Karpas-422 (cell line): ENCODE measurements at places on chromosomes 2 and 18.

DNA sequence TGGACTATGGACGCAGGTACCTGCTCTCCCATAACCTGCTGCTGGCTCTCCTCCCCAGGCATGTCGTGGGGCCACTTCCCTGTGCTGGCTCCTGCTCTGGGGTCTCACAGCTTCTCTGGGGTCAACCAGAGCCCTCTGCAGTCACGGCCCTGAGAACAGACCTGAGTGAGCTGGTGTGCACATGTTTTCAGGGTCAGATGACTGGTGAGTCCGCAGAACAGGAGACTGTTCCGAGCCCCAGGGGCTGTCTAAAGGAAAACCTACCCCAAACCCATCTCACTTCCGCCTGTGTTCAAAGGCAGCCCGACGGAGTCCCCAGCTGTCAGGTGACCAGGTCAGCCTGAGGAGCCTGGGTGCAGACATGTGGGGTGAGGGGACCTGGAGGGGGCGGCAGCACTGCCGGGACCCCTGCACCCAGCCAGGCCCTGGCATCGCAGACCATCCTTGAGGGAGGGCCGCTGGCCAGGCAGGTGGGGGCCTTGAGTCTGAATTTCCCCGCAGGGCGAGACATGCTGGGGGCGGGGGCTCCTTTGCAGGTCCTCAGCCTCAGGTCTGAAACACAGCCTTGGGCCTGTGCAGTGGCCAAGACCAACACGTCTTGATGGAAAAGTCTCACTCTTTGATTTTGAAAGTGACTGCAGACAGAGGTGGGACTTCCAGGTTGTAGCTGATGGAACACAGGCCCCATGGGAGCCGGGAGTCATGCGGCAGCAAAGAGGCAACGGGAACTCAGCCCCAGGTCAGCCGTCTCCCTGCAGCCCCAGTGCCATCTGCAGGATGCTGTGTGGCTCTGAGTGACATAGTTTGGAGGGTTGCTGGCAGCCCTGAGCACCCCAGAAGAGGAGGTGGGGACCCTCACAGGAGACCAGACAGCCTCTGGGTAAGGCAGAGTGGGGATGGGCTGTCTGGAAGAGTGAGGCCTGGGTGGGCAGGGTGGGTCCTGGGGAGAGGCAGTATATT is 65.3 kb downstream of the TWIST2 start:
- DNase-seq = no peak

GRCh38 chr18:26634631-26635030 is 86.3 kb upstream of the KCTD1 start:
- DNase-seq = no peak

DNA sequence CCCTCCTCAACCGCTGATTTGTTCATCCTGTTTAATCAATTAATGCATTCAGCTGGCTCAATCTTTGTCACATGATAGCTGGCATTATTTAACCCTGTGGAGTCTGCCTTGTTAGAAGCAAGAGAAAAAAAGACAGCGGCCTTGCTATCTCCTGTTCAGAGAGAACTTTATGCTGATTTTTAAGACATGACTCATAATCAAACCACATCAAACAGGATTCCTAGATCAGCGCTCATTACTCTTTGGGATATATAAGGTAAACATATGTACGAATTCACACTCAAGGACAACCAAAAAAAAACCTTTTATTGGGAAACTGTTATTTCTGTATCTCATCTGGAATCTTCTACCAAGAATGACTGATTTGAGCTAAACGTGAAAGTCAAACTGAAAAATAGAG is 195.1 kb downstream of the C1D start:
- DNase-seq = no peak

DNA sequence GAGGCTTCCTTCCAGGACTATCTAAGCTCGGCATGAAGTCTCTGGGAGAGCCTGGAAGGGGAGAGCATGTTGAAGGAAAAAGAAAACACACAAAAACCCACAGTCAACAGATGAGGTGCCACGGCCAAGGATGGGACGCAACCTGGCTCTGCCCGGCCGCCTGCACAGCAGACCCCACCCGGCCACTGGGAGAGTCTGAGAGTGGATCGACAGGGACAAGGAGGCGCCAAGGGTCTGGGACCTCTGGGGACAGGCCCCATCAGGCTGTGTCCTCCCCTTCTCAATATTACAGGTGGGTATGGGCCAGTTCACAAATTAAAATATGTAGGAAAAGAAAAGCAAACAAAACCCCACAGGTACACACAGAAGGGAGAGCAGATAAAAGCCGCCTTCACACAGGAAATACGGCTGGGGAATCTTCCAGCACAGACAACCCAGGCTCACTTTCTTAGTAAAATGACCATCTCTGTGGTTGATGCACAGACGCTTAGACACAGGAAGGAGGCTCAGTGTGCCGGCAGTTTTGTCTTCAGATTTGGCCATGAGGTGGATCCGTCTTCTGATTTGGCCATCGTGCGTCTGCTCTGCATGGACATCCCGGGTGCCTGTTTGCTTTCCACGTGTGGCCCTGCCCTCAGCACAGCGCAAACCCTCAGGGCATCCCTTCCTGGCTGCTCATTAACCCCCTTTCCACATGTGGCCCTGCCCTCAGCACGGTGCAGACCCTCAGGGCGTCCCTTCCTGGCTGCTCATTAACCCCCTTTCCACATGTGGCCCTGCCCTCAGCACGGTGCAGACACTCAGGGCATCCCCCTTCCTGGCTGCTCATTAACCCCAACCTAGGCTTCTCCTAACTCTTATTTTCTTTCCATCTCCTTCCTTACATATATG is 138.4 kb downstream of the EIPR1 start:
- DNase-seq = no peak

DNA sequence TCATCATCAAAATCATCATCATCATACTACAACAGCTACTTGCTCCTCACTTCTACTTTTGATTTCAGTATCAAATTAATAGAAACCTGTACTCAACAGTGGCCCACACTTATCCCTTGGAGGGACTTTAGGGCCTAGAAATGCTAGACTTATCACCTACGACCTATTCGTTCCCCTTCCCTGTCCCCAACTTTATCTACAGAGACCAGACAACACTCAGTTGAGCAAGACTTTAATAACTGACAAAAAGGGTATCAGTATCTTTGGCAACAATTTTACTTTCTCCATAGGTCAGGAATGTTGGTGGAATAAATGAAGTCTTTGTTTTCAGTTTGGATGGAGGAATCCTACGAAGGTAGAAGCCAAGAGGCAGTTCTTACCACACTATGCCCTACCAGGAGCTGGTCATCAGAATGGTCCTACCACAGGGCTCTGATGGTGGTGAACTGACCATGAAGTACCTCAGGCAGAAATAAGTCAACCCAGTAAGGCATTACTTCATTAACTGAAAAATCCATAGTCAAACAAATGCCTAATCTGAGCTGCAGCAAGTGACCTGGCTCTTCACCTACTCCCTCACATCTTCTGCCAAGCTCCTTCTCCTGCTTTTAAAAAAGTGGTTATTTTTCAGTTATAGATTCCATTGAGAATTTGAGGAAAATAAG is 26.6 kb downstream of the MBD2 start:
- no peak for DNase-seq

- no peak for DNase-seq
Measured at GRCh38 chr2:48098539-48098938, 192.2 kb upstream of the FBXO11 start.

- DNase-seq = no peak
Measured at GRCh38 chr2:121210691-121211090, 74.3 kb downstream of the TFCP2L1 start.

DNA sequence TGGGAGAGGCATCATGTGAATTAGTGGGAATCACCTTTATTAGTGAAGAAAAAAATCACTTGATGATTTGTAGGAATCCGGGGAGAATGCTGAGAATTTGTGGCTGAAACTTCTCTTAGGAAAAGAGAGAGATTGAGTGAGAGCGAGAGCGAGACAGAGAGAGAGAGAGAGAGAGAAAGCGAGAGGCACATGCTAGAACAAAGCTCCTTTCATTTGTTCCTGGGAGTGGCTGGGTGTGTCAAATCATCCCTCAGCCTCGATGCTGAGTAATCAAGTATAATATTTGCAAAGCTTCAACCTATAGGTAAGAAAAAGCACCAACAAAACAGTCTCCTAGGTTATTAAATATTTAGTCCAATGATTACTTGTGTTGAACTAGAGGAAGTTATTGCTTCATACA is 4.4 kb upstream of the SERPINB5 start:
- DNase-seq = no peak

GRCh38 chr2:8615252-8615575 is 66.6 kb upstream of the ID2 start:
- DNase-seq = no peak

DNA sequence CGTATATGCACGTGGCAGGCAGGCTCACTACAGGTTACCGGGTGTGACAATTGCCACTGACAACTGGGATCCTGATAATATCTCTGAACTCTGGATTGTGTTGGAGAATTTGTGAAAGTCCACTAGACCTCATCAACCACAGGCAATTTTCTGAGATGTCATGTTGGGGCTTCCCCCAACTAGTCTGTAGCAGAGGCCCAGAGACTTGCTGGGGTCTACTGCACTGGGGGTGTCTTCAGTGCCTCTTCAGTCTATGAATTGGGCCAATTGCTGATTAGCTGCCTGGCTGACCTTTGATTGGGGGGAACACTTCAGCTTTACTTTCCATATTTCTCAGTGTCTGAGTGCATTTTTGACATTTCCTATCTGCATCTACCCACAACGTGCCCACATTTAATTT is 201.5 kb downstream of the MTX2 start:
- no peak for DNase-seq

DNA sequence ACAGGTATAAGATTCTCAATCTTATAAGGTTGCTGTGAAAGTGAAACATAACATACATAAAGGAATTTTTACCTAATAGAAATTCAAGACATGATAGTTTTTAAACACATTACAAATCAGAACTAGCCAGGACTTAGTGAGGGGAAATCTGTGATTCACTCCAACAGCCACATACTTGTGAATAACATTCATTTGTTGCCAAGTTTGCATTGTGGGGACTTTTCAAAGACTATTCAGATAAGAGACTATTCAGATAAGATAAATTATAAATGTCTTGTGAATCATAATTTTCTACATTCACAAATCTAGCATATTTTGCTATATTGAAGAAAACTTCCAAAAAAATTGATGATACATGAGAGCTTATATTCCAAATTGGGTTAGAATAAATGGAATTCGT is 345.3 kb upstream of the CDH20 start:
- no peak for DNase-seq

- peak; percentile 73 for DNase-seq
Measured at GRCh38 chr2:205563646-205564045, 118.7 kb upstream of the NRP2 start.

DNA sequence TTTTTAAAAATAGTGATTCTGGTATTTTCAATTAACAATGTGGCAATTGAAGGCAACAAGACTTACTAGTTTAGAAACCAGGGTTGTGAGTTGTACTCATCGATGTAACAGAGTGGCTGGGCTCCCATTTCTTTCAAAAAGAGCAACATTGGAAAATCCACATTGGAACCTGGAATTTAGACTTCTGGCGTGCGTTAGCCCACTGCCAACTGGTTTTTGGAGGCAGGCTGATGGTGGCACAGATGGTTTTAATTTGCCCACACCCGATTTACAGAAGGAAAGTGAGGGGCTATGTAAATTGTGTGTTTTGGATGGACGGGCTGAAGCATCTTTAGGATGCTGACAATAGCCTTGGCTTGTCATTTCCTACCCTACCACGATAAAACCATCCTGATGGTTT is 66.3 kb downstream of the TRPM8 start:
- DNase-seq = no peak

GRCh38 chr2:147538088-147538487 is 306.7 kb upstream of the ACVR2A start:
- DNase-seq = no peak

DNA sequence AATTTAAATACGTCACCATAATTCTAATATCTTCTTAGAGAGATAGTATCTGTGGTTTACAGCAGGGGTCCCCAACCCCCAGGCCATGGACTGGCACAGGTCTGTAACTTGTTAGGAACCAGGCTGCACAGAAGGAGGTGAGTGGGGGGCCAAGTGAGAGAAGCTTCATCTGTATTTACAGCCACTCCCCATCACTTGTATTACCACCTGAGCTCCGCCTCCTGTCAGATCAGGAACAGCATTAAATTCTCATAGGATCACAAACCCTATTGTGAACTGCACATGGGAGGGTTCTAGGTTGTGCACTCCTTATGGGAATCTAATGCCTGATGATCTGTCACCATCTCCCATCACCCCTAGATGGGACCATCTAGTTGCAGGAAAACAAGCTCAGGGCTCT is 282.6 kb downstream of the ICOS start:
- no peak for DNase-seq

GRCh38 chr2:7599462-7600258 is 682.4 kb downstream of the RNF144A start:
- no peak for DNase-seq

GRCh38 chr2:10566018-10566417 is 117.9 kb upstream of the ODC1 start:
- no peak for DNase-seq

DNA sequence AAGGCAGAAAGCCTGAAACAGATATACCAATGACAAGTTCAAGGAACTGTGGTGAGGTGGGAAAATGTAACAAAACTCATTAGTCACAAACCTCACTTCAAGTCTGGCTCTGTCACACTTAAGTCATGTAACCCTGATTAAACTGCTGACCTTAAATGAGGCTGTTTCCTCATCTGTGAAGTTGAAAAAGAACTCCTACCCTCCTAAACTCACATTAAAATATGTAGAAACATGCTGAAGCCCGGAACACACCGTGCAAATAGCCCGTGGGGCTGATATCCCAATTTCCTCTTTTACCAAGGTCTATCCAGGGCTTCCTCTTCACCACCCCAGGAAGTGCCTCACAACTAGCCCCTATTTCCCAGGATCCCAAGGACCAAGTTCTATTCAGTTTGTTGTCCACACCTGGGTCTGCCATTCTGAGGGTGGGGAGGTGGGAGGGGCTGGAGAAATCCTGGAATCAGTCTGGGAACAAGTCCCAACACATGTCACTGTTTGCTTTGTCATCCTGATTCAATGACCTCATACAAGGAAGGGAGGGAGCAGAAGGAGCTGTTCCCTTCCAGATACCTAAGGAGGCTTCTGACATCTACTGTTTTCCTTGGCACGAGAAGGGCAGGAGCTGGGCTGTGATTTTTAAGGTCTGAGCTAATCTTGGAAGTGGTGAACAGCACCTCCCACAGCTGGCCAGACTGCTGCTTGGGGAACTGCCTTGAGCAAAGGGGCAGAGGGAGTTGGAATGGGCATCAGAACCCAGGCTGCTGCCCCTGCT is 42.3 kb downstream of the SLC4A1AP start:
- no peak for DNase-seq

- no peak for DNase-seq
Measured at GRCh38 chr18:74291472-74291770, 342 bp downstream of the CYB5A start.

GRCh38 chr2:27251766-27252165 is 11.1 kb downstream of the SLC30A3 start:
- DNase-seq = no peak

GRCh38 chr2:30978854-30979253 is 159.4 kb downstream of the GALNT14 start:
- peak; percentile 45 for DNase-seq
